ENCODE measurements at places on chromosomes 5 and 9. TPM values are rescaled to one million over a fixed set of nuclear protein-coding genes. Genes with fewer than 3 reads are reported as not detected.

The PCDHA13 gene
- total RNA-seq, result 0.13 TPM

The RFESD gene
- 4.1 TPM for total RNA-seq

The IL3 gene
- not detected for total RNA-seq

The JADE2 gene
- total RNA-seq, result 27.0 TPM

The CAVIN4 gene
- total RNA-seq, result 0.91 TPM

The GABRA6 gene
- total RNA-seq, result not detected
